ENCODE measurements at places on chromosomes 11 and 22.

- DNase-seq = no peak
Measured at GRCh38 chr11:58497951-58498350, 10.0 kb downstream of the OR5B21 start.

- DNase-seq = no peak
Measured at GRCh38 chr11:30967579-30967978, 381.4 kb upstream of the MPPED2 start.

GRCh38 chr22:18970948-18971315, 34.8 kb upstream of the PRODH start:
- no peak for DNase-seq

DNA sequence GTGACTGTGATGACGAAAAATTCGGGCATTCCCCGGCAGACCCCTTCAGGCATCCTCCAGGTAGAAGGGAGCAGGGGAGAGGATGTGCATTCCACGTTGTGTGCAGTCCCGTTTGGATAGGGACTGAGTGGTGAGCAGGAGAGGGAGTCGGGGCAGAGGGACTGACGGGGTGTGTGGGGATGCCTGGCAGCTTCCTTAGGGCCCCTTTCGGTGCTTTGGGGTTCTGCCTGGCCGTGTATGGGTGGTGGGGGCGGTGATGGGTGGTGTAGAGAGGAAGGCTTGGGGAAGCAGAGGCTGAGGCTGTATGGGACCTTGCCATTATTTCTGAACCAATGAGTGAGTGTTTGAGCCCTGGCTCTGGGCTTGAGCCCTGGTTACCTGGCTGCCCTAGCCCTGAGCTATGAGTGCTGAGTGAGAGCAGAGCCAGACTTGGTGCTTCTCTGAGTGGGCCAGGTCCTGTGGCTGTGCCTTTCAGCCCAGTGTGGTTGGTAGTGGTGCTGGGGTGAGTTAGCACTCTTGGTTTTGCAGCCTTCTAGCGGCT, 914 bp downstream of the INPPL1 start:
- no peak for DNase-seq

- no peak for DNase-seq
Measured at GRCh38 chr22:38871360-38872171, 450 bp downstream of the CBX6 start.

GRCh38 chr11:114953039-114953438, 274.7 kb downstream of the NXPE2 start:
- DNase-seq = no peak

- no peak for DNase-seq
Measured at GRCh38 chr22:17239156-17239701, 20.0 kb upstream of the ADA2 start.

DNA sequence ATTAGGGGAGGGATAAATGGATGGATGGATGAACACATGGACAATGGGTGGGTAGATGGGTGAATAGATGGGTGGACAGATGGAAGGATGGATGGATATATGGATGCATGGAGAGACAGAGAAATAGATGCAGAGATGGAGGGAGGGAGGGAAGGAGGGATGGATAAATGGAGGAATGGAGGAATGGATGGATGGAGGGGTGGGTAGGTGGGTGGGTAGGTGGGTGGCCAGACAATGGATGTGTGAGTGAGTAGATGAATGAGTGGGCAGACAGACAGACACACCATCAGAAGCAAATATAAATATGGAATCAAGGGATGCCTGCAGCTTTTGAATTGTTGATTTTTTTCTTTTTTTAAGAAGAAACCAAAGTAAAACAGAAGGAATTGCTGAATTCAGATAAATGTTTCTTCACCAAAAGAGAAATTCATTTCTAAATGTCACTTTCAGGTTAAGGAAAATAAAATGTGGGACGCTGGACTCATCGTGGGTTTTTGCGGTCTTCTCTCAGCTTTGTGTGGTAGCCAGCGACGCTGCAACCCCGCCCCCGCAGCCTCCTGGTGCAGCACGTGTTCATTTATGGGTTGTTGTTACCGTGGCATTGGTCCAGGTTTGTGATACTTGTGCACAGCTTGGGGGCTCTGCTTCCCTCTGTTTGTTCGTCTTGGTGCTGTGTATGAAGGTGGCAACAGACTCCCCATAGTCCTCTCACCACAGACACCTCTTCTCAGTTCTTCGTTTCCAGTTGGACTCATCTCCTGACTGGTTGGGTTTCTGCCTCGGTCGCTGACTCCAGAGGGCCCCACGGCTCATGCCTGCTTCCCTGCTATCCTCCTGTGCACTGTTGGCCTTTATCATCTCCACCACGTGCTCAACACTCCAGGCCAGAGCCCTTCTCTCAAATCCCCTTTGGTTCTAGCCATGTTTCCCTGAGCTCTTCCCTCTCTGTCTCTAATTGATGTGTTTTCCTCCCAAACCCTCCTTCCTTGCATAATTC, 76.4 kb downstream of the CDKN1C start:
- DNase-seq = no peak

GRCh38 chr11:45909594-45910475, 2.8 kb upstream of the FREY1 start:
- DNase-seq = no peak

GRCh38 chr11:110797453-110797852, 85.2 kb upstream of the ARHGAP20 start:
- DNase-seq = no peak

- DNase-seq = no peak
Measured at GRCh38 chr11:8258784-8259183, 4.9 kb downstream of the LMO1 start.

GRCh38 chr11:111510311-111510710, 1.9 kb downstream of the BTG4 start:
- no peak for DNase-seq

GRCh38 chr11:67657300-67657699, 6.8 kb upstream of the ACY3 start:
- DNase-seq = no peak

GRCh38 chr22:41732096-41732772, 32.9 kb downstream of the MEI1 start:
- DNase-seq = no peak

GRCh38 chr11:70402685-70403084, 4.4 kb downstream of the CTTN start:
- no peak for DNase-seq

- no peak for DNase-seq
Measured at GRCh38 chr11:44805596-44805995, 78.8 kb downstream of the TSPAN18 start.

- DNase-seq = no peak
Measured at GRCh38 chr11:80519596-80520506, 1079.0 kb upstream of the TENM4 start.

DNA sequence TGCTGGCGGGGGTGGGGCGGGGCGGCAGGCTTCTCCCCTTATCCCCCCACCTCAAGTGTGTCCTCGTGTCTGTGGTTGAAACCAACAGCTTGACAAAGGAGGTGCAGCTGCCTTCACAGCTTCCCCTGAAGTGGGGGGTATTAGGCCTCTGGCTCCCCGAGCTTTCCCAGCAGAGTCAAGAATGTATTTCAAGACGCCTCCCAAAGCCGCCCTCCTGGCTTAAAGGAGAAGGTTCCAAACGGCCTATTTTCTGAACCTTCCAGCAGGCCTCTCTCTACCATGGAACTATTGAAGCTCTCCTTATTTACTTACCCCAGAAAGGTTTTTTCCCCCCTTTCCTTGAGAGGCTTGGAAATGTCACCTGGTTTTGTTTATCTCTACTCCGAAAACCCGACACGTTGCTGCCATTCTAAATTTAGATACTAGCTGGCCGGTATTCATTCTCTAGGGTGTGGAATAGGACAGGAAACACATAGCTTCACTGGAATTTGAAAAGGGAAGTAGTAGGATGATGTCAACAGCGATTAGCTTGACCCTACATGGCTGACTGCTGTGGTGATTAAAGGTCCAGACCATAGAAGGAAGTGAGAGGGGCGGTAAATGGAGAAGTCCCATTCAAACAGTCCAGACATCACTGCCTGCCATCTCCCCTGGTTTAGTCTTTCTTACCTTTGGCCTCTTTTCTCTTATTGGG, 671 bp upstream of the PICALM start:
- DNase-seq = peak; percentile 67

- no peak for DNase-seq
Measured at GRCh38 chr11:125679397-125679796, 1.2 kb downstream of the ACRV1 start.

- no peak for DNase-seq
Measured at GRCh38 chr11:133669371-133670053, 137.2 kb upstream of the OPCML start.

GRCh38 chr22:37618674-37619073, 10.0 kb downstream of the GGA1 start:
- no peak for DNase-seq

DNA sequence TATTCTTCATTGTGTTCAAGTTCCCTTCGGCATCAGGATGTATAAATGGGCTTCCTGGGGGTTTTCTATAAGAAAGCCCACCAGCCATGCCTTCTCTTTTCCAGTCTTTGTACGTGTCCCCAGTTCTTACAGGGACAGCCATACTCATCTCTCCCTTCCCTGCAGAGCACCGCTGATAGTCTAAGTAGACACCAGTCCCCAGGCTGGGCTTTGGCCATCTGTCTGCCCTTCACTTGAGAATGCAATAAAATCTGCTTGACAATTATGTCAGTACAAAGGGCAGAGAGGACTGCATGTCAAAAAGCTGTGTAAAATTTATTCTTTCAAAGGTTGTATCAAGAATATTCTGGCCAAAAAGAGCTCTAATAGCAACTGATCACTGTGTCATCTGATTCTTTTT, 27.3 kb downstream of the NTM start:
- DNase-seq = no peak

- no peak for DNase-seq
Measured at GRCh38 chr11:124762105-124762623, at the start of gene ESAM. ESAM (minus strand) TSS chr11:124762290; CDS start chr11:124762154, 136 bp downstream.

- no peak for DNase-seq
Measured at GRCh38 chr11:67440229-67441097, 2.8 kb downstream of the CORO1B start.

GRCh38 chr11:127345819-127346459, 345.4 kb upstream of the KIRREL3 start:
- DNase-seq = peak; percentile 13

- no peak for DNase-seq
Measured at GRCh38 chr22:17475318-17476230, 87.7 kb upstream of the SLC25A18 start.

DNA sequence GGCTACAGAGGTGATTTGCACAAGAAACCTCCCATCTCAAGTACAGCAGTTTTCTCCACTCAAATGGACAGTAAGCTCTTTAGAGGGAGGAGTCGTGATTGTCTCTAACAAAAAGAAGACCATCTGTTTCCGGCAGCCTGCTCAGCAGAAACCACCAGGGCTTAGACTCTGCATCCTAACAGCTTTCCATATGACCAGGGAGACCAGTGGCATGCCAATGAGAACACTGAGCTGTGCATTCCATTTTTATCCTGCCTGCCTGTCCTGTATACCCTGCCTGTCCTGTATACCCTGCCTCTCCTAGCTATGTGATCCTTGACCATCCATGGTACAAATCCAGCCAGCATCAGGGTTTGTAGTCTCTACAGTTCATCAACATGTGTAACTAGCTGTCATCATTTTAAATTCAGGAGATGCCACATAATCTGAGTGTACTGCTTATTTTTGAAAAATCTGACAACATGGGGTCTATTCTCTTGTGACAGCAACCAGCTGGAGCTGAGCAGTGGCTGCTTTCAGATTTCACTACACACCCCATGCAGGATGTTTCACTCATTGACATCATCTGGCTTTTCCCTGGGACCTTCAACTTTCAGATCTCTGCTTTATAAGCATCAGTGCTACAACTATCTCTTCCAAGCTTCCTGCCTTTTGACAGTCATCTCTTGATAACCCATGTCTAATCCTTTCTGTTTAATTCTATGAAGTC, 50.5 kb upstream of the POU2AF2 start:
- DNase-seq = no peak

DNA sequence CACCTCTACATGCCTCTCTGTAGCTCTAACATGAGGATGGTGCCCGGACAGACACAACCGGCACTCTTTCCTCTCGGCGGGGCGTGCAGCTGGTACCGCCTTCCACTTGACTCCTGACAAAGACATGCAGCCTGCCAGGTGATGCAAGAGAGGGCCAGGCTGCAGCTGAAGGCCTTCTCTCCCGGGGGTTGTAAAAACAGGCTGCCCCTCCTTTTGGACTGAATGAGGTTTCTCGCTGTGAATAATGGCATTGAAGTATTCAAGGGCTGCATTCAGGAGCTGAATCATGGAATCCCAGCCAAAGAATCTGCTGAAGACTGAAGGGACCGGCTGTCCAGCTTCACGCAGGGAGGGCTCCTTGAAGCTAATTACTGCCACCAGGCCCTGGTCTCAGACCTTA, 110.9 kb downstream of the GALNT18 start:
- no peak for DNase-seq

- peak; percentile 55 for DNase-seq
Measured at GRCh38 chr11:68212421-68213134, 518 bp downstream of the KMT5B start.

DNA sequence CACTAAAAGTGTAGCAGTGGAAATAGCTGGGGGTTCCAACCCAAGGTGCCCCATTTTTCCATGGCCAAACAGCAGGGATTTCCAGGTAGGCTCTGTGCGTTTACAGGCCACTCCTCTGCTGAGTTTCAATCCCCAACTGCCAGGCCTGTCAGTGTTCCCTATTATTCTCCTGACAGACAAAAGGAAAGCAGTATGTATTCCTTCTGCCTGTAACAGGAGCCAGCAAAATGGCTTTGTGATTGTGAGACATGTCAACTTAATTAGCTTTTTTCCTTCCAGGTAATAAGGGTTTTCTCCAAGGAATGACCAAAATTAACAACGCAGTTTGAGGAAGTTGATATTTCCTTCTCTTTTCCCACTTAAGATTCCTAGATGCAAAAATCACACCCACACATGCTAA, 277.1 kb upstream of the MPPED2 start:
- DNase-seq = no peak

DNA sequence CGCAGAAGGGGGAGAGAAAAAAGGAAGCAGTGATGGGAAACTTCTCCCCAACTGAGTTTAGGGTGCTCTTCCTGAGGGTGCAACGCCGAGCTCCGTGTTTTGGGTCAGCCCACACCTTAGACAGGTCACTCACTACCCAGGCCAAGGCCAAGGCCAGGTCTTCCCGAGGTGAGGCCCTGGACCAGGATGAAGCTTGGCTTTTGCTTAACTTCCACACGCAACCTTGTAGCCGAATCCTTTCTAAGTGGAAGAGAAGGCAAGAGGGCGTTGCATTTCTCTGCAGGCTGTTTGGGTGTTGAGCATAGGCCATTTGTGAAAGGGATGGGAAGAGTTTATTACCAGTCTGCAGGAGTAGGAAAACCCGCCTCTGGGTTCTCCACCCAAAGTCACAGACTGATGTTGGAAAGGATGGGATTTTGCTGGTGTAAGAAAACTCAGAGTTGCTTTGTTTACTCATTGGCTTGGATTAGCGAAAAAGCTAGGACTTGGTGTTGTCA, 1.5 kb downstream of the KREMEN1 start:
- no peak for DNase-seq

- DNase-seq = no peak
Measured at GRCh38 chr11:66854231-66854661, 2.6 kb upstream of the LRFN4 start.

DNA sequence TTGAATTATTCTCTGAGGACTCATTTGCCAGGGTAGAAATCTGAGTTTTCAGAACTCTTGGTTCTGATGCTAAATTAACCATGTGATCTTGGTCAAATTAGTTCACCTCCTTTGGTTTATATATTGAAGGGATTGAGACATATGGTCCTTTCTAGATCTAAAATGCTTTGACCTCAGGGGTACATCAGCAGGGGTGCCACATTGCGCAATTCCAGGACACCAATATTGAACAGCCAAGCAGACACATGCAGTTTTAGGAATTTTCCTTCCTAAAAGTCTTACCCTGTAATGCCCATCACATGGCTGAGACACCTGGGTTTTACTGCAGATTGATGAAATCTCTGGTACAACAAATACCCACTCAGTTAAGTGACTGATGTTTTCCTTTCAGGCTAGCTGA, 254.4 kb upstream of the NCAM1 start:
- no peak for DNase-seq

Data from forelimb muscle (tissue), 1 donor.